ENCODE measurements at places on chromosomes 3 and 15.

DNA sequence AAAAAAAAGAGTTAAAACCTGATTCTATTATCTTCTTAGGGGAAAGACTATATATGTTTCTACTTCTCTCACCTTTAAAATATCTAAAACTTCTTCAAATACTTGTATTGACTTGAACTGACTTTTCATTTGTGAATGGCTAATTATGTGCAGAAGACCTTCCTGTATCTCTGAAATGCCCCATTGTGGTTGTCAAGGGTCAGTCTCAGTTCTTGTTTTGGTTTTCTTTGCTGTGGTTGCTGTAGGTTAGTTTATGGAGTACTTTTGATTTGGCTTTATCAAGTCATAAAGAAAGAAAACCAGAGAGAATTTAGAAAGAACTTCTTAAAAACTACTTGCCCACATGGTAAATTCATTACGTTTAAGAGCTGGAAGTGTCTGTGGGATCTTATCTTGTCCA is 345.3 kb upstream of the POU1F1 start:
- no peak for DNase-seq

GRCh38 chr3:126264381-126264780 is 84.0 kb upstream of the ALDH1L1 start:
- no peak for DNase-seq

DNA sequence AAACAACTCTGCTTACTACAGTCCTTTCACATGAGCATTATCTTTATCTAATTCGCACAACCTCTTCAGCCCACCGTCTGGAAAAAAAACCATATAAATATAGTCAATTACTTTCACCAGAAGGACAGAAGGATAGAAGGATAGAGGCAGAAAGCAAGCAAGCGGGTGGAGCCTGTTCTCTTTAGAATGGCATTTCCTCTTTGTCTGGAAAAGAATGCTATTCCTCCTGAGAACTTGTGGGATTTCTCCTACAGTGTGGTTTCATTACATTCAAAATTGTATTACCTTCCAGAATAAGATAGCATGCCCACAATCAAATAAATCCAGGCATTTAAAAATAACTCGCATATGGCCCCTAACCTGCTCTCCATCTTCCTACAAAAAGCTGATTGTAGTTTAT is 23.1 kb downstream of the SLC30A4 start:
- DNase-seq: no peak

GRCh38 chr3:195805181-195805580 is 6.5 kb downstream of the MUC4 start:
- DNase-seq: no peak

DNA sequence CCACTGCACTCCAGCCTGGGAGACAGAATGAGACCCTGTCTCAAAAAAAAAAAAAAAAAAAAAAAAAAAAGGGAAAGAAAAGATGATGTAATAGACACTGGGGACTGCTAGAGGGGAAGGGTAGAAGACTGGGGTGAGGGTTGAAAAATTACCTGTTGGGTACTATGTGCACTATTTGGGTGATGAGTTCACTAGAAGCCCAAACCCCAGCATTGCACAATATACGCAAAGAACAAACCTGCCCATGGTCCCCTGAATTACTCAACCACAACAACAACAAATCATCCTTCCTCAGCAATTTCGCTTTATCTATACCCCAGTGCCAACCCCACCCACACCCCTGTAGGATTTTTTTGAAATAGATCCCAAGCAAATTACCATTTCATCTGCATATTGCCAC is 13.5 kb downstream of the NIPA1 start:
- DNase-seq: no peak

DNA sequence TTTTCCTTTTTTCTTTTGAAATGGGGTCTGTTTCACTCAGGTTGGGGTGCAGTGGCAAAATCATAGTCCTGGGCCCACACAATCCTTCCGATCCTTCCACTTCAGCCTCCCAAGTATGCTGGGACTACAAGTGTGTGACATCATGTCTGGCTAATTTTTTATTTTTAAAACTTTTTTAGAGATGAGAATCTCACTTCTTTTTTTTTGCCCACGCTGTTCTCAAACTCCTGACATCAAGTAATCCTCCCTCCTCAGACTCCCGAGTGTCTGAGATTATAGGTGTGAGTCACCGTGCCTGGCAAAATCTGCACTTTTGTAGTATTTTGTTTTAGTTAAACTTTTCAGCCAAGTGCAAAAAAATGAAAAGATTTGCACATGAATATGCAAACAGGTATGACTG is 171.0 kb downstream of the FNDC3B start:
- DNase-seq: no peak

- no peak for DNase-seq
Observed at GRCh38 chr15:93126599-93126998, 37.6 kb upstream of the RGMA start.

DNA sequence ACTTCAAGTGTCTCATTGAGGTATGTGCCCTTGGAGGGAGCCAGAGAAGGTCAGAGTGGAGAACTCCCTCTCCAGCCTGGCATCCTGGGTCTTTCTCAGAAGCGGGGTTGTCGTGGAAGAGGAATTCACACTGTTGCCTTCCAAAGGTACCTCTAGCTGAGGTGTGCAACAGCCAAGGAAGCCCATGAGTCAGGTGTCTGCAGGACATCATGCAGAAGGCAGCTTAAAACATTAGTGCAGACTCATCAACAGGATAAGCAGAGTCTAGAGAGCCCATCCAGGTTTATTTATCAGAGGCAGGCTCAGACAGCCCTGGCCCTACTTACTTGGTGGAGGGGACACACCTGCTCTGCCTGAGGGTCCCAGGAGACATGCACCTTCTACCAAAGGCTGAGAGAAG is 95.6 kb upstream of the TPM1 start:
- no peak for DNase-seq

DNA sequence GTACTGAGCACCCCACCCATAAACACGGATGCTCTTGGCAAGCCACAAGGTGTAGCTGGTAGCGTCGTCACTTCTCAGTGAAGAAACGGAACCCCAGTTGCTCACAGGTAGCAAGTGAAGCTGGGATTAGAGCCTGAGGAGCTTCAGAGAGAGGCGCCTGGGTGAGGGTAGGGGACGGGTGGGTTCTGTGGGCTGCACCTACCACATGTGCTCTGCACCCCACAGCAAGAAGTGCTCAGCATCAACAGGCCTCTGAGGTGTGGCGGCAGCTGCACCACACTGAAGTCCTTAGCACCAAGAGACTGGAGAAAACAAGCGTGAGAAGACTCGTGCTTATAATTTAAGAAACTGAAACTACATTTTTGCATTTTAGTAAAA is 9.8 kb downstream of the MAP6D1 start:
- DNase-seq: no peak

DNA sequence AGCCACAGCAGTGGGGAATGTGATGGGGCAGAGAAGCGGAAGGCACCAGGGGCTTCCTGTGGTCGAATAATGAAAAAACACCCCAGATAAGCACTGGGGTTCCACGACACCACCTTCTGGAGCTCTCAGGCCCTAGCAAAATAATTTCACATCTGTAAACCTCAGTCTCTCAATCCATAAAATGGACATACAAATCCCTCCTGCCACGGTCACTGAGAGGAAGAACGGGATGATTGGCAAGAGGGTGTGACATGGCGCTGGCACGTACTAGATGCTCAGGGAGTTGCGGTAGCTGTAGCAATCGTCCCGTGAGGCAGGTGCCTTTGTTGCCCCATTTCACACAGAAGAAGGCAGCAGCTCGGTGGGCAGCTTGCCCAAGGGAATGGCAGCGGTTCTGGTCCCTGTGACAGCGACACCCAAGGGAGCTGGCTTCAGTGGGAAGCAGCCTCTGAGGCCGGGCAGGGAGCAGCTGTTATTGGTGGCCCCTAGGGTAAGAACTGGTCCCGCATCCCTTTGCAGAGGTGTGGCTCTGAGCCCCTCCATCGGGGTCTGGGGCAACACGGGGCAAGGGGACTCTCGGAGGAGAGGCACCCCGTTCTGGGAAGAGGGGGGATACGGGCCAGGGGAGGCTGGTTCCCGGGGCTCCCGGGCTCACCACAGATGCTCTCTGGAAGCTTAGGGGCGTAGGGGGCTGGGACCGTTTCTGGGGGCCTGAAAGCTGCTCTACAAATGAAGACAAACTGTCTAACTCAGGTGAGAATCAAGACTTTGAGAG is 114.0 kb upstream of the ALDH1A3 start:
- DNase-seq: no peak

DNA sequence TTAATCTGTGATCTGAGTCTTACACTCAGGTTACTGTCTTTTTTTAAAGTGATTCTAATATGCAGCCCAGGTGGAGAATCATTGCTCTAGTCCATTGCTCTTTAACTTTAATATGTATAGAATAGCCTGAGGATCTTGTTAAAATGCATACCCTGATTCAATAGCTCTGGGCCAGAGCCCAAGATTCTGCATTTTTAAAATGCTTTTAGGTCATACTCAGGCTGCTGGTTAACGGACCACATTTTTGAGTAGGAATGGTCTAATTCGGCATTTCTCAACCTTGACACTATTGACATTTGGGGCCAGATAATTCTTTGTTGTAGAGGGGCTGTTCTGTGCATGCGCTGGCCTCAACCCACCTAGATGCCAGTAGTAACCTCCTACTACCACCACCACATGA is 20.9 kb upstream of the FSTL1 start:
- DNase-seq: no peak

DNA sequence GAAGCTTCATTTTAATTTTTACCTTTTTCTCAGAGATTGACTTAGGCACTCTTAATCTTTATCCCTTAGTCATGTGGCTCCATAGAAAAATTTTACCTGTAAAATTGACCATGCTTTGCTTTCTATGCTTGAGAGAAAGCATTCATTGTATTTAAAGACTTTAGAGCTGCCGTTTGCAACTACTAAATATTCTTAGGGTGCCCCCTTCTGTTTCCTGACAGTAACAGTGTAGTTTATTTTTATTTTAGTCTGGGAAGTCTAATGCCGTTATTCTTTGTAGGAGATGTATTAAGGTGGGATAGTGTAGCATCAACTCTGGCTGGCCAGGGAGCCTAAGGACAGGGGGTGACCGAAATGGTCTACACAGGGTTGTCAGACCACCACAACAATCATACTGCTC is 84.5 kb upstream of the SYNPR start:
- no peak for DNase-seq

GRCh38 chr15:29920515-29920914 is 98.2 kb upstream of the TJP1 start:
- DNase-seq: no peak

GRCh38 chr3:57446318-57446841 is 97.8 kb downstream of the DNAH12 start:
- no peak for DNase-seq

DNA sequence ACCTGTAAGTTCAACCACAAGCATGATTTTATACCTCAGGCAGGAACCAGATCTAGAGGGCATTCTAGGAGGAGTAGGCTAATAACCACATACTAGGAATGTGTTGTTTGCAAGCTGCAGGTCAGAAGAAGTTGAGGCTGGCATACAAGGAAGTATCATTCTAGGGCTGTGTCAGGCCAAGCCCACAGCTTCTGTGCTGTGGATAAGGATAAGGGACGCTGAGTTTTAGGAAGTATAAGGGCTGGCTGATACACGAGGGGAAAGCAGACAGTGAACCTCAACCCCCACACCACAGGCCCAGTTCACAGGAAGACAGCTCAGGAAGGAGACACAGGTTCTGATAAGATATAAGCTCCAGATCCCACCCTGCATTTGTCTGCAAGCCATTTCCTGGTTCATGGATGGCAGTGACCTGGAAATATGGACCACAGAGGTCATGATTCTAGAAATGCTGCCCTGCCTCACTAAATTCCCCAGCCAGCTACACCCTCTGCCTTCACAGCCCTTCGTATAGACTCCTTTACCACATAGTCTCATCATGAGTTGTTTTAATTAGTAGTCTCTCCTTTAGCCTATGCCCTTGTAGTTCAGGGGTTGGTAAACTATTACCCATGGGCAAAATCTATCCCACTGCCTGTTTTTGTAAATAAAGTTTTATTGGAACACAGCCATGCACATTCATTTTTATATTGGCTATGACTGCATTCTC is 260.7 kb downstream of the OPA1 start:
- DNase-seq: no peak

GRCh38 chr3:20230954-20231353 is 44.9 kb upstream of the SGO1 start:
- DNase-seq: no peak

DNA sequence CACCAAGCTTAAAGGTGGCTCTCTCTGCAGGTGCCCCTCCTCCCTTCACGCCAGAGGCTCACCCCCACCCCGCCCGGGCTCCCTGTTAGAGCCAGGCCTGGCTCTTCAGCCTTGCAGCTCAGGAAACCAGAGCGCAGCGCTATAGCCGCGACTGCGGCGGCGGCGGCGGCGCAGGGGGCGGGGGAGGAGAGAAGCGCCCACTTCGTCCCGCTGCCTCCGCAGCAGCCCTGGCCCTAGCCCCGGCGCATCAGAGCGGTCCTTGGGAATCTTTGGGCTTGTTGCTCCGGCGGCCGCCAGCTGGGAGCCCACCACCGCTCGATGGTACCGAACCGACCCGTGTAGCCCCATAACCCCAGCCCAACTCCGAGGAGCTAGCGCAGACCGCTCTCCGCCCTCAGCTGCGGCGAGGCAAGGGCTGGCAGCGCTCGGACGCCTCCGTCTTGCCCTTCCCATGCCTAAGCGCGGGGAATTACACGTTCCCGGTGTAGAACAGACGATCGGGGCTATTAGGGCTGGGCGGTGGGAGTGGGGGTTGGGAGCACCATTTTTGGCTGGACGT is 1.2 kb downstream of the RASGRF1 start:
- DNase-seq: no peak

DNA sequence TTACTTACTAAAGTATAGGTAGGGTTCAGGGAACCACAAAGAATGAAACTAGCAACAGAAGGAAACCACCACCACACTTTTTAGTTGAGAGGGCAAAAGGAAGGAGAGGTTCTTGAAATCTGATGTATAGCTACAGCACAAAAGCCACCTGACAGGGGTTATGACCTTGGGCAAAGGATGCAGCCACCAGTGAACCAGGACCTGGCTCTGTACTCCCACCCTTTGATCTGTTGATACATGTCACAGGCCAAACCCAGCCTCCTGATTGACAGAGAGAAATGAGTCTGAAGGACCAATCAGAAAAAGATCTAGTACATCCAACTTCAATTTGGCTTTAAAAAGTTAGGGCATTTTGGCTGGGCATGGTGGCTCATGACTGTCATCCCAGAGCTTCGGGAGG is 20.0 kb upstream of the BLM start:
- no peak for DNase-seq

GRCh38 chr15:52503788-52504496 is 24.7 kb downstream of the MYO5A start:
- no peak for DNase-seq

- DNase-seq: no peak
Observed at GRCh38 chr3:128483657-128484403, 9.2 kb downstream of the GATA2 start.

All from stimulated activated CD8-positive, alpha-beta memory T cell treated with anti-CD3 and anti-CD28 coated beads, Interleukin-2, amount 100 ng/mL, for 1 hour (primary cell).